Brain (organoid and tissue), 16 donors: ENCODE measurements at places on chromosomes 1 and 21.

DNA sequence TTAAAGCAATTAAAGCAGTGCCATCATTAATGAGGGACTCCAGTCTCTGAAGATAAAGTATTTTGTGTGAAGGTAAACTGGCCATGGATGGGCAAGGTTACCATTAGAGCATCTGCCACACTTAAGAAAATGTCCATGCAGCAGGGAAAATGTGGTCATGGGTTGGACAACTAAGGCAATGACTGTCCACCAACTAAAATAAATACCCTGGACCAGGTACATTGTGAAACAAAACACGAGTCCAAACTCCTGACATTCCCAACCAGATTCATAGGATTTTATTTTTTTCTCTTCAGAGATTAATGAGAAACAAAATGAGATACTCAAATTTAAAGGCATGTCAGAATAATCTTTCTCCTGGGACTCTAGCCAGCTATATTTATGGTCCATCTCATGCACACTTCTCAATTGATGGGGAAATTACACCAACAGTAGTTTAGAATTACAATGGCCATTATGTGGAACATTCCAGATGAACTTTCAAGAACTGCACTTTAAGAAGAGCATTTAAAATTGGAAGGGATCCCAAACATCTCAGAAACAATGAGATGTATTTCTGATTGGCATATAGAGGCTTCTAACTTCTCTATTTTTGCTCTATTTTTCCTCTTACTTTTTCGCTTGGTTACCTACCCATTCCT lies 8.1 kb downstream of the GBP7 start:
- DNase-seq, result no peak

DNA sequence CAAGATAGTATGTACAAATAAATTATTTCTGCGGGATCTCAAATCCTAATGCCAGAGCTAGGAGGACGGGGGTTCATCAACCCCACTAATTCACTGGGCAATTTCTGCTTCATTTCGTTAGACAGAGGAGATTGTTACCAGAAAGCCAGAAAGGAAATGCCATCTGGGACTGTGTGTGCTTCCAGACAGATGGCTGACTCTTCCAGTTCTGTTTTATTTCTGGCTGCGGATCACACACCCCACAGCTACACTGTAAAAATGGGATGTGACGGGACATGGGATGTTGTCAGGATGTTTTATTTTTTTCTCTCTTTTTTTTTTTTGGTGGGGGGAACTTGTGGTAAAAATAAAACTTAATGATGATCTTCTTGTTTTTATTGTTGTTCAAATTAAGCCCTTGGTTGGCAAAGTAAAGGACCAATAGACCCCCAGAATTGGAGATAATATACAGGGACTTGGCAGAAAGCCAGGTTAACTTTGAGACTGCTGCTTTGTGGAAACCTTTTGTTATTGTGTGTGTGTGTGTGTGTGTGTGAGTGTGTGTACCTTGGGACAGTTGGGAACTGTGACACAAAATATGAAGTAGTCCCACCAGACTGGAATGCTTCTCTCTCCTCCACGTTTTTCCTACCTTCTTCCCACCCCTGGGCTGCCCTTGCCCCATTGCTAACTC lies 114.5 kb downstream of the NUF2 start:
- DNase-seq, result peak; percentile 52

DNA sequence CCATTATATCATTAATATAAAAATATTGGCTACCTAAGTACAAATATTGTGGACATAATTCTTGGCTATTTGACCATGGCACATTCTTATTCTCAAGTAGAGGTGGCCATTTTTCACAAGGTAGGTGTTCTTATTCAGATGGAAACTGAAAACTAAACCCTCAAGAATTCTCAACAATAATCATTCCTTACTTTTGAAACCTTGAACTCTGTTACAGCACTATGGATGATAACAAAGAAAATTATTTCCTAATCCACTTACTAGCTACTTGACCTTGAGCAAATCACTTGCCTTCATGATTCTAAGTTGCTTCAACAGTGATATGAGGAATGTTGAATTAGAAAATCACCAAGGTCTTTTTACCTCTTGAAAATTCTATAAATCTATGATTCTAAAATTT lies 482.2 kb downstream of the PTPRC start:
- DNase-seq, result no peak

GRCh38 chr1:9960011-9960410 lies 16.7 kb downstream of the NMNAT1 start:
- no peak for DNase-seq

GRCh38 chr1:67921725-67922489 lies 88.6 kb upstream of the GNG12 start:
- no peak for DNase-seq
